ENCODE measurements at places on chromosomes 4 and X.

- DNase-seq, result no peak
These were observed 103.5 kb downstream of the RPA4 start for GRCh38 chrX:96987228-96987627.

DNA sequence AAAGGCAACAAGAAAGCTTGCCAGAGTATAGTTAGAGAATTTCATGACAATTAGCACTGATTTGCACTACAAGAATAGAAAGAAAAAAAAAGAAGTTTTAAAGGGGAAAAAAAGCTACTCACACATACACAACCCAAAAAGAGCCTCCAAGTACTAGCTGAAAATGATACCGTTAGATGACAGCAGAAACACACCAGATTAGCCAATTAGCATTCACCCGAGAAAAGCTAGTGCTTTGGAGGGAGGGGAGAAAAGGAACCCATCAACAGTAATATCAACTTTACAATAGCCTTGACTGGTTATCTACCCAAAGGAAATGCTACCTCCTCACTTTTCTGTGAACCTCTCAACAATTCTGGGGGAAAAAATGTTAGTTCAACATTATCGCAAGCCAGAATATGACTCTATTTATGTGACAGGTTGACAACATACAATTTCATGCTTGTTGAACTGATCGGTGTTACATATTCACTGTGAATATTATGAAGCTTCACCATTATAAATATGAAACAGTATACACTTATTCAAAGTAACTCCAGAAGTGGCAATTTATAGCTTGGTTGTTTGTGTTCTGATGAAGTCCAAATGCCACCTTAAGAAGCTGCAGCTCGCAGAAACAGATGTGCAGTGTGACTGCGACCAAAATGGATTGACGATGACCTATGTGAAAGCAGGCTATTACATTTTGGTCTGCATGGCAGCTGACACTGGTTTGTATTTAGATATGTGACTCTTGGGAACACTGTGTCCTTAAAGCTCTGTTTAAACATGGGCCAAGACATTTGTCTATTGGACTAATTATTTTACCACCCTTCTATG is 15.9 kb downstream of the PPARGC1A start:
- no peak for DNase-seq

GRCh38 chr4:116332508-116332907 is 752.9 kb downstream of the TRAM1L1 start:
- no peak for DNase-seq

- no peak for DNase-seq
These were observed 53.5 kb upstream of the SMIM31 start for GRCh38 chr4:164700471-164700870.

DNA sequence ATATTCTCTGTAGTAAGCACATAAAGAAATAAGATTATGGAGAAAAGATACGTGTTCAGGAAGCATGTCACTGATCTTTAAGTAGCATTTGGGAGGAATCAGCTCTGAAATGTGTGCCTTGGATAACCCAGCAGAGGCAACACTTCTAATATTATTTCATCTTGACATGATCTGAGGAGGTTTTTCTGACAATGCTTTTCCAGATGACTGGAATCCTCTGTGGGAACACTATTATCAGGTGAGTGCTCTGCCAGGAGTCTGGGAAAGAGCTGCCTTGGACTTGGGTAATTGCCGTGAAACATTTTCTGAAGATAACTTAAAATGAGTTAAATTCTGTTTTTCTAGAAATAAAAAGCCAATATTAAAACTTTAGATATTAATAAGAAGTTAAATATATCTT is 78.2 kb upstream of the QRFPR start:
- DNase-seq, result no peak

GRCh38 chr4:128355305-128355704 is 67.7 kb upstream of the PGRMC2 start:
- peak; percentile 41 for DNase-seq

GRCh38 chrX:101677028-101677427 is 17.4 kb upstream of the ARMCX2 start:
- no peak for DNase-seq

- no peak for DNase-seq
These were observed 499.7 kb upstream of the POU3F4 start for GRCh38 chrX:83008415-83008814.

GRCh38 chr4:4203688-4204400 is 22.9 kb downstream of the OTOP1 start:
- no peak for DNase-seq

GRCh38 chr4:177479063-177479462 is 36.8 kb upstream of the AGA start:
- no peak for DNase-seq

GRCh38 chr4:13427599-13428325 is 56.4 kb downstream of the RAB28 start:
- no peak for DNase-seq

DNA sequence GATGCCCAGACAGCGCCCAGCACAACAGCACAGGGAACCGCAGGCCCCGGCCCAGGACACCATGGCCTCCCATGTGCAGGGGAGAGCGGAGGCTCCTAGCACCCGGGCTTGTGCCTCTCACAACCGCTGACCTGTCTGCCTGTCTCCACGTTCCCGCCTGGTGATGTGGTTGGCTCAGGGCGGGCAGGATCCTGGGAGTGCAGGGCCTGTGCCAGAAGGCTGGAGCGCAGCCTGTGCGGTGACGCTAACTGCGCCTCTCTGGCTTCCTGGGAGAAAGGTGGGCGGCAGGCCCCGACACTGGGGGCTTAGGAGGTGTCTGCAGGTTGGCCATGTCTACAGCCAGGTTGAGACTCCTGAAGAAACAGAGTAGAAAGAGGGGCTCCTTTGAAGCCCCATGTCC is 48.7 kb downstream of the CPZ start:
- DNase-seq, result no peak

- no peak for DNase-seq
These were observed 7.0 kb downstream of the MTM1 start for GRCh38 chrX:150575419-150575814.

DNA sequence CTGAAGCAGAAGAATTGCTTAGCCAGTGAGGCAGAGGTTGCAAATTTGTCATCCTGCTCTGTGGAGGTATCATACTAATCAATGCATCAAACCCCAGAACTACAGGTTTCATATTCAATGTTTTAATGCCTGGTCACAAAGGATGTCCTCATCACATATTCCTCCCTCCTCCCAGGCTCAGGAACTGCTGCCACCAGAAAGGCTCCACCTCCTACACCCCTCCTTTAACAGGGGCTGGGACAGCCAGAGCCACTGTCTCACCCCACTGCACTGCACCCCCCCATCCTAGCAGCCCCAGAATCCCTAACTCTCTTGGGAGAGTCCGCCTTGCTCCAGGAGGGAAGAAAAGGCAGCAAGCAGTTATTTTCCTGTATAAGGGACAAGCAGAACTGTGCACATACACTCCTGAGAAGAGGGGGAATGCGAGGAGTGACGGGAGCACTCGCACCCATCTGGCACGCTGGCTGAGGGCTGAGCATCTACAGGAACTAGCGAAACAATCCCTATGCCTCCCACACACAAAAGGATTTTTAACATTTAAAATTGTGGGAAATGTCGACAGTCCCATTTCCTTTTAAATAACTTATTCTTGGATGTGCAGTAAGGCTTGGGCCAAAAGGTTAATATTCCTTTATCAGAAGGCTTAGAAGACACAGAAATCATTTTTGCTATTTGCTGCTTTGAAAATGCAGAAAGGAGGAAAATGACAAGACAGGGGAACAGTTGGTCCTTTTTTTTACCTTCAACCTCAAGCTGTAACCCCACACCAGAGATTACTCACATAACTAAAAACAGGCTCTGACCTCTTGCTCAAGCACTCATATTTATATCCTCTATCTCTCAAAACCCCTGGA is 27.8 kb downstream of the CD99L2 start:
- DNase-seq, result no peak

- no peak for DNase-seq
These were observed 9.9 kb downstream of the MXD4 start for GRCh38 chr4:2251795-2252529.

- peak; percentile 58 for DNase-seq
These were observed 36.2 kb downstream of the CT47B1 start for GRCh38 chrX:120839491-120839890.

- no peak for DNase-seq
These were observed 275.0 kb downstream of the ANTXR2 start for GRCh38 chr4:79798047-79798446.

GRCh38 chr4:76206222-76206942 is 7.2 kb downstream of the SCARB2 start:
- no peak for DNase-seq

DNA sequence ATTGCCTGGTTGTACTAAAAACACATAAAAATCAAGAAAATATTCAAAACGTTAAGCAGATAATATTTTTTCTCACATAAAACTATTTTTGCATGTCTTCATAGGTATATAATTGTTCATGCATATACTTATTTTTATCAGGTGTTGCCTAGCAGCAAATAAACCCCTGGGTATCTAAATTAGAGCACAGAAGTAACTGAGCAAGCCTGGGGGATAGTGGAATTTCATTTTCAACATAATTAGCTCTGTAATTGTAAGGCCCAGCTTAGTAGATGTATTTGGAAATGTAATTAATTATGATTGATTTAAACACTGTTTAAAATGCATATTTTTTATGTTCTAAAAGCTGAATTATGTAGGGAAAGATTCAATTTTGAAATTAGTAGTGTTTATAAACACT is 82.9 kb downstream of the ANKRD50 start:
- DNase-seq, result no peak

- peak; percentile 62 for DNase-seq
These were observed 77.0 kb downstream of the LRP2BP start for GRCh38 chr4:185318679-185319078.

DNA sequence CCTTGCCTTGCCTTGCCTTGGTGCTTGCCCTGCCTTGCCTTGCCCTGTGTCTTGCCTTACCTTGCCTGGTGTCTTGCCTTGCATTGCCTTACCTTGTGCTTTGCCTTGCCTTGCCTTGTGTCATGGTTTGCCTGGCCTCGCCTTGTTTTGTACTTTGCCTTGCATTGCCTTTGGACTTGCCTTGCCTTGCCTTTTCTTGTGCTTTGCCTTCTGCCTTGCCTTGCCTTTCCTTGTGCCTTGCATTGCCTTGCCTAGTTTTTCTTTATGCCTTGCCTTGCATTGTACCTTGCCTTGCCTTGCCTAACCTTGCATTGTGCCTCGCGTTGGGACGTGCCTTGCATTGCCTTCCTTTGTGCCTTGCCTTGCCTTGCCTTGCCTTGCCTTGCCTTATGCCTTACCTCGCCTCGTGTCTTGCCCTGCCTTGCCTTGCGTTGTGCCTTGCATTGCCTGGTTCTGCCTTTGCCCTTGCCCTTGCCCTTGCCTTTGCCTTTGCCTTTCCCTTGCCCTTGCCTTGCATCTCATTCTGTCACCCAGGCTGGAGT is 82.8 kb downstream of the TAB3 start:
- DNase-seq, result no peak

DNA sequence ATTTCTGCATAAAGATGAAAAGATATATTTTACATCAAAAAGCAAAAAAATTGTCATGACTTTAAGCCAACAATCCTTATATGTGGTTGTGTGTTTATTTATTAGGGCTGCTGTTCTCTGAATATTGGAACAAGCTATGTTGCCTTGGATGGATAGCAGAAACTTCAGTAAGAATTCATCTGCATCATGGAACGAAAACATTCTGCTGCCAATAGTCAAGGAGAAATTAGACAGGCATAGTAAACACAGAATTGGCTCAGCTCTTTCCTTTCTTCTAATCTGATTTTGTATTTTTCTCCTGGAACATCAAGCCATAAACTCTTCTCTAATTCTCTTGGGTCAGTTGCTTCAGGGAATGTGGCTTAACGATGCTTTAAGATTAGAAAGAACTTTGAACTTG is 1257.0 kb downstream of the NLGN4X start:
- DNase-seq, result no peak

DNA sequence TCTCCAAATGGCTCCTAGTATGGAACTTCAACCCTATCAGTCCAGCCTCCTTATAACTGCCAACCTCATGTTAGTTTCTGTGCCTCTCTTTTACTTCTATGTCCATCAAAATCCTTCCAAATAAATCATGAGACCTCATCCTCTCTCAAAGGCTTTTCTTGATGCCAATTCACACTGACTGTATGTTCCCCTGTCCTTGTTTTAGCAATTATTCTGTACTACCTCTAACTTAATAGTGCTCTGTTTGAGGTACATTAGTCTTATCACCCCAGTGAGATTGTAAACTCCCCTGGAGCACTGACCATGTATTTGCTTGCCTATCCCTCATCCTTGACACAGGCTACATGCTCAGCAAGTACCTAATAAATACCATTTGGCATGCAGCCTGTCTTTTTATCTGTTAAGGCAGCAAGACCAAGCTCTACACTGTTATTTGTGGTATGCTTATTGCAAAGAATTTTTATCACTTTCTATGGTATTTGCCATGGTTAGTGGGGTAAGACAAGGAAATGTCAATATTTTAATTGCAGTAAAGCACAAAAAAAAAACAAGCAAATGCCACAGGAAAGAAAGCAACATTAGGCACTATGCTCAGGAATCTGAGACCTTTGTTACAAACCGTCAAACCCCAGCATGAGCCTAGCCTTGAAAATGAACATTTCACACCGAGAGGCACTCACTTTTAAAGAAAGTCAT is 119.2 kb downstream of the SMARCA1 start:
- no peak for DNase-seq

DNA sequence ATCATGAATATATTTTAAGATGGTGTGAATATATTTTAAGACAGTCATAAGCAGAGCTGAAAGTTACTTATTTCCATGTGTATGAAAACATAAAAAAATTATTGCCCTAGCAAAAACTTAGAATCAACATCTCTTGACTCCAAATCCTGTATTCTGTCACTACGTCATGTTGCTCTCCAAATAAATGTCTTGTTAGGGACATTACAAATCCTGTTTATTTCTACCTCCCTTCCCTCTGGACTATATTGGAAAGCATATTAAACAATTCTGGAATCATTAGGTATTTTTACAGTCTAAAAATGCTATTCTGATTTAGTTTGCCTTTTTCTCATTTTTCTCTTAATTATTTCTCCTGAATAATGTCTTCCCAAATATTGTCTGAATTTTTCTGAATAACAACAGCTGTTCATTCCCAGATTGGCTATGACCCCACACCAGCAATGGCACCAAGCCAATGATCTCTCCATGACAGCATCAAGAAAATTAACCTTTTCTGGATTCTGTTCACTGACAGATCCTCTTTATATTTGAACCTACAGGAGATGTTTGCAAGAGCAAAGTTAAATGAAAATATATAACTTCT is 523.1 kb downstream of the IQCM start:
- DNase-seq, result no peak

GRCh38 chr4:77959566-77960338 is 97.1 kb downstream of the MRPL1 start:
- DNase-seq, result peak; percentile 55

- DNase-seq, result no peak
These were observed 517.4 kb downstream of the FAT4 start for GRCh38 chr4:125832161-125832560.

DNA sequence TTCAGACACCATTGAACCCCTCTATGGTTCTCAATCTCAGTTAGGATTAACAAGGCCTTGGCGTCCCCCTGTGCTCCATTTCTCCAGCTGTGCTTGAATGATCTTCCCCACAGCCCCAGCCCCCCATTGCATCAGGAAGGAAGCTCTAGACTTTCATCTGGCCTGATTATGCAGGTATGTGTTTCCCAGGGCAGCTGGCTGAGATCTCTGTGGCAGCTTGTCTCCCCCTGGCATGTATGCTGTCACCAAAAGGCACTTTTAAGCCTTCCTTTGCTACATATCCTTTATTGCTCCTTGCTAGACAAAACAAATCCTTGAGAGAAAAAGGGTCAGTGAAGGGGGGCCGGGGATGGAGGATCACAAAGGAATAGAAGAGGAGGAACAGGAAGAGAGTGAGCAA is 1056.0 kb upstream of the SLIT2 start:
- DNase-seq, result no peak
